ENCODE measurements at places on chromosomes 12 and 14. TPM values are rescaled to one million over a fixed set of nuclear protein-coding genes. Genes with fewer than 3 reads are reported as not detected.

DNA sequence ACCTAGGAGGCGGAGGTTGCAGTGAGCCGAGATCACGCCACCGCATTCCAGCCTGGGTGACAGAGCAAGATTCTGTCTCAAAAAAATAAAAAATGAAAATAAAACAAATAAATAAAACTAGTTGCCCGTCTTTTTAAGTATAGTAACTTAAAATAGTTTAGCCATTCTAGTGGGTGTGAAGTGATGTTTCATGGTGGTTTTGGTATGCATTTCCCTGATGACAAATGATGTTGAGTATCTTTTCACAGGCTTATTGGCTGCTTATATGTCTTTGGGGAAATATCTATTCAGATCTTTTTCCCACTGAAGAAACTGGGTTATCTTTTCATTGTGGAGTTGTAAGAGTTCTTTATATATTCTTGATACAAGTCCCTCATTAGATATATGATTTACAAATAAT, 102.4 kb upstream of the METAP2 start:
- H3K27me3 ChIP-seq: no peaks in the 10 kb centered on the region
- H3K36me3 ChIP-seq: no peaks in the 10 kb centered on the region
- H3K27ac ChIP-seq: no peak overlapping the region
- no peak overlapping the region for H3K4me3 ChIP-seq
- peaks cover under 1% of the 10 kb centered on the region for H3K4me1 ChIP-seq

GRCh38 chr14:30159374-30159773, 231.7 kb upstream of the PRKD1 start:
- no peak overlapping the region for H3K4me3 ChIP-seq
- no peak for DNase-seq
- H3K27ac ChIP-seq: no peak overlapping the region
- no peaks in the 10 kb centered on the region for H3K36me3 ChIP-seq
- H3K4me1 ChIP-seq: no peaks in the 10 kb centered on the region

DNA sequence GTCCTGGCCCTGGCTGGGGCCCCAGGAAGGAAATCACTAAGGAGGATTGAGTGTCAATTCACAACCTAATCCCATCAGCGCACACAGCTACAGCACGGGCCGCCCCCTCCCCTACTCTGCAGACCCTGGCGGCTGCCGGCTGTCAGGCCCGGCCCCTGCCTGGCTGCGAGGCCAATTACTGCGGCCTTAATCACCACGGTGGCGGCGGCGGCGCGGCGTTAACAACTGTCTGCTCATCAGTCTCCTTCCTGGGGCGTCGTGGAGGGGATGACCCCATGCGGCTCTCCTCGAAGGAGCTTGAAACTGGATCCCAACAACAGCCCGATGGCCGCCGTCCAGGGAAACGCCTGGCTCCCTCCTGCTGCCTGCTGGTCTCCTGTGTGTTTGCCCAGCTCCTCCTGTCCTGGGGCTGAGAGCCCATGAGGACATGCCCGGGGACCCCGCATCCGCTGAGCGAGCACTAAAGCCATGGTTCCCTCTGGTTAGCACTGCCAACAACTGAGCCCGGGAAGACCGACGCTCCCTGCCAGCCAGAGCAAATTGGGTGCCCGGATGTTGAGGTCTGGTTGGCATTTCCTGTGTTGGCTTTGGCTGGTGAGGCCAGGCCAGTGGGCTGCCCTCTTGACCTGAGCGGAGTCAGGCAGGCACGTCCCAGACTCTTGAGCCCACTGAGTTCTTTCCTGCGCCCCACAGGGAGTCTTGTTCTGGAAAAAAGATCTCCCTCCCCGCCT, 21.8 kb upstream of the EIF2B2 start:
- no peaks in the 10 kb centered on the region for H3K4me1 ChIP-seq
- no peaks in the 10 kb centered on the region for H3K36me3 ChIP-seq
- no peaks in the 10 kb centered on the region for H3K27me3 ChIP-seq
- DNase-seq: no peak
- no peak overlapping the region for H3K4me3 ChIP-seq

DNA sequence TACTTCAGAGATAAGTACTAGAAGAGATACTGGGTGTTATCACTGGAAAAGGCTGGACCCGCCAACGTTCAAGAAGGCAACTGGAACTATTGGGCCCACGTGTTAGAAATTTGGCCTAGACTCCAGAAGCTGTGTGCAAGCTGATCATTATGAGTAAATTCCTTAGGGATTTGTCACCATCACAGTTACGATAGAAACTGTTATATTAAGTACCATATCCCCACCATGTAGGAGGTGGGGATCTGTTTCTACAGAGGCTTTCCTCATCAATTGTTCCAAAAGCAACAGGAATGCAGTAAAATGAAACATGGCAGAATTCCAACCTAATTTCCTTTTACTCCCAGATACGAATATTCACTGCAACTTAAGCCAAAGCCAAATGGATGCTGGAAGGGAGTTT, 170.7 kb downstream of the NOVA1 start:
- H3K4me3 ChIP-seq: no peak overlapping the region
- no peak overlapping the region for H3K27ac ChIP-seq
- no peak for DNase-seq
- no peaks in the 10 kb centered on the region for H3K27me3 ChIP-seq
- H3K4me1 ChIP-seq: no peaks in the 10 kb centered on the region

DNA sequence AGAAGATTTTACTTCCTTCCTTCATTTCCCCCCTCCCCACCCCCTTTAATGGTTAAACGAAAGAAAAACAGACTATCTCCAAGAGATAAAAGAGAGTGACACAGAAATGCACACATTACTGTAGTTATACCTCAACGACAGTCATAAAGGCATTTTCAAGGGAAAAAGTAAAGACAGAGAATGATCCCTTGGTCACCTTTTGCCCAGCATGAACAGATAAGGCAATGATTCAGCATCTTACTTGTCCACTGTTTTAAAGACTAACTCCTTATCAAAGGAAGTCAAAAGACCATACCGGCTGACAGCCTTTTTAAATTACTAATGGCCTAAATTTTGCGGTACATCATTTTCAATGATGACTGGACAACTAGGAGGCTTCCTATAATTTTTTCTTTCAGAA, 326.6 kb downstream of the PAWR start:
- H3K27ac ChIP-seq: no peak overlapping the region
- DNase-seq: no peak
- no peaks in the 10 kb centered on the region for H3K36me3 ChIP-seq
- H3K4me3 ChIP-seq: no peak overlapping the region
- H3K4me1 ChIP-seq: no peaks in the 10 kb centered on the region

GRCh38 chr12:31363831-31364230, 37.9 kb upstream of the SINHCAF start:
- no peak overlapping the region for H3K4me3 ChIP-seq
- no peaks in the 10 kb centered on the region for H3K27me3 ChIP-seq
- H3K4me1 ChIP-seq: peaks cover 4% of the 10 kb centered on the region
- no peaks in the 10 kb centered on the region for H3K36me3 ChIP-seq

- no peak for DNase-seq
- no peaks in the 10 kb centered on the region for H3K36me3 ChIP-seq
- no peak overlapping the region for H3K4me3 ChIP-seq
- no peaks in the 10 kb centered on the region for H3K4me1 ChIP-seq
- no peaks in the 10 kb centered on the region for H3K27me3 ChIP-seq
These were observed 149.7 kb downstream of the C12orf75 start for GRCh38 chr12:105480162-105480561.

GRCh38 chr12:10293151-10293550, 14.5 kb upstream of the KLRD1 start:
- H3K27me3 ChIP-seq: no peaks in the 10 kb centered on the region
- no peak overlapping the region for H3K4me3 ChIP-seq
- H3K36me3 ChIP-seq: no peaks in the 10 kb centered on the region
- DNase-seq: no peak
- no peak overlapping the region for H3K27ac ChIP-seq
- H3K4me1 ChIP-seq: no peaks in the 10 kb centered on the region

ANKRD9 gene
- 247 TPM for total RNA-seq

DNA sequence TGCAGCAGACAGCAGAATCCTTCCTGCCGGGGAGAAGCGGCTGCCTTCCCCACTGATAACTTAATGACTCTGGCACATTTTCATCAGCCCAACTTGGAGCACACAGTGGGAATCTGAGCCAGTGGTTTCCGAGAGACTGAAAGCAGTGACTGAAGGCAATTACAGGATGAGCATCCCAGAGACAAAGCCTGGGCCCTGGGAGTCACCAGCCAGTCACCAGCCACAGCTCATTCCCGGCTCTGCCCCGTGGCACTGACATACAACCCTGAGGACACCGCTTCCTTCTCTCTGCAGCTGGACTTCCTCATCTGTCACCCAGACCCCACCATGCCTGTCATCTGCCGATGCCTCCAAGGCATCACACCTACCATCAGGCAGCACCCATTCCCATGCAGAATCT, 192.3 kb downstream of the DPF3 start:
- no peaks in the 10 kb centered on the region for H3K27me3 ChIP-seq
- no peak overlapping the region for H3K27ac ChIP-seq
- H3K4me3 ChIP-seq: no peak overlapping the region
- no peak for DNase-seq

ASPG gene
- total RNA-seq: 6.0 TPM

GRCh38 chr12:125999628-126000027, 934.4 kb downstream of the AACS start:
- H3K36me3 ChIP-seq: no peaks in the 10 kb centered on the region
- DNase-seq: no peak
- H3K27me3 ChIP-seq: no peaks in the 10 kb centered on the region
- no peaks in the 10 kb centered on the region for H3K4me1 ChIP-seq

DBX2 gene
- total RNA-seq: 0.14 TPM

GRCh38 chr12:91877022-91877421, 268.6 kb downstream of the BTG1 start:
- H3K4me3 ChIP-seq: no peak overlapping the region
- no peaks in the 10 kb centered on the region for H3K27me3 ChIP-seq
- no peaks in the 10 kb centered on the region for H3K4me1 ChIP-seq
- peak; percentile 64 for DNase-seq
- H3K36me3 ChIP-seq: no peaks in the 10 kb centered on the region

HOXC10 gene
- not detected for total RNA-seq

AMIGO2 gene
- total RNA-seq: 6.7 TPM

GPR162 gene
- total RNA-seq: 3.0 TPM

GRCh38 chr12:107761502-107761904, 566 bp upstream of the PRDM4 start:
- no peak for DNase-seq
- H3K4me1 ChIP-seq: peaks cover 10% of the 10 kb centered on the region
- no peaks in the 10 kb centered on the region for H3K27me3 ChIP-seq
- peak overlapping the region; percentile 84 for H3K27ac ChIP-seq

DNA sequence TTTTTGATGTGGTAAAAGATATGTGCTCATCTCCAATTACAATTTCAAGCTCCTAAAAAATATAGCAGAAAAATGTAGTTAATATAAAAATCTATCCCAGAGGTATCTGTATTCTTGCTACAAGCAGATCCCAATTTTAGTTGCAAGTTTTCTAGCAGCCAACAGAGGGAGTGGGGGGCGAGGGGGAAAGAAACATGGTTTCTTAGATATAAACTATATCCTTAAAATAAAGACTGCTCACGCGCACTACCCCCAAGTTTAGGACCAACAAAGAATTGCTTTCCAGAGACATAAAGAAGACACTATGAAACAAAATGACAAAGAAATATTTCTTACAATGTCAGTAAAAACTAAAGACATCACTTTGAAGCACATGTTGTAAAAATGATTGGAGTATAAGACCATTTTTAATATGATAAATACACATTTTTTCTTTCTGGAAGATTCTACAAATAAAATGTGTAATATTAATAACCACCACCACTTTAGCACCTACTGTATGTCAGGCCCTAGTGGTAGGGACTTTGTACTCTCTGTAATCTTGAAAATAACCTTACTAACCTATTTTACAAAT, 5.4 kb downstream of the MAGOHB start:
- H3K27ac ChIP-seq: no peak overlapping the region
- no peak for DNase-seq
- no peaks in the 10 kb centered on the region for H3K27me3 ChIP-seq
- H3K4me1 ChIP-seq: peaks cover 15% of the 10 kb centered on the region

DNA sequence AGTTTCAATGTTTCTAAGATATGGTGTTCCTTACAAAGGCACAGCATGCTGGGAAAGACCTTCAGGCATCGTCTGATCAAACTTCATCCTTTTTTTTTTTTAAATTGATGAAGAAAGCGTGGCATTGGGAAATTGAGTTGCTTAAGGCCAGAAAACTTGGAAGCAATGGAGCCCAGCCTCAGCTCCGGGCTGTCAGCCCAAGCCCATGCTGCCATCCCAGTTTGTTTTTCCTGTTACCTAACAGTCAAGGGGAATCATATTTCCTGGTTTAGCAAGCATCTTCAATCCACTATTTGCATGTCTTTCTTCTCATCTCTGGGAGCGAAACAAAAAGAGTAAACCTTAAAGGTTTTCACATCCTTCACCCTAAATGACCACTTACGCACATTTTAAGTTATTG, 200.2 kb downstream of the CHST11 start:
- H3K36me3 ChIP-seq: no peaks in the 10 kb centered on the region
- no peak overlapping the region for H3K27ac ChIP-seq
- DNase-seq: no peak
- H3K4me3 ChIP-seq: no peak overlapping the region
- no peaks in the 10 kb centered on the region for H3K4me1 ChIP-seq

GRCh38 chr12:124539084-124540041, 28.0 kb downstream of the NCOR2 start:
- H3K27me3 ChIP-seq: no peaks in the 10 kb centered on the region
- H3K36me3 ChIP-seq: no peaks in the 10 kb centered on the region
- H3K27ac ChIP-seq: no peak overlapping the region
- no peak overlapping the region for H3K4me3 ChIP-seq
- DNase-seq: no peak
- H3K4me1 ChIP-seq: peaks cover 64% of the 10 kb centered on the region

- no peak overlapping the region for H3K4me3 ChIP-seq
- no peak overlapping the region for H3K27ac ChIP-seq
- no peak for DNase-seq
- H3K27me3 ChIP-seq: no peaks in the 10 kb centered on the region
- peaks cover 1% of the 10 kb centered on the region for H3K36me3 ChIP-seq
These were observed 83.9 kb downstream of the ADCK1 start for GRCh38 chr14:77883847-77884238.

INHBE gene
- total RNA-seq: not detected

- no peak for DNase-seq
- H3K27me3 ChIP-seq: no peaks in the 10 kb centered on the region
- H3K4me3 ChIP-seq: no peak overlapping the region
- H3K4me1 ChIP-seq: no peaks in the 10 kb centered on the region
- no peaks in the 10 kb centered on the region for H3K36me3 ChIP-seq
These were observed 169.4 kb upstream of the PLEKHG7 start for GRCh38 chr12:92533280-92533890.

DNA sequence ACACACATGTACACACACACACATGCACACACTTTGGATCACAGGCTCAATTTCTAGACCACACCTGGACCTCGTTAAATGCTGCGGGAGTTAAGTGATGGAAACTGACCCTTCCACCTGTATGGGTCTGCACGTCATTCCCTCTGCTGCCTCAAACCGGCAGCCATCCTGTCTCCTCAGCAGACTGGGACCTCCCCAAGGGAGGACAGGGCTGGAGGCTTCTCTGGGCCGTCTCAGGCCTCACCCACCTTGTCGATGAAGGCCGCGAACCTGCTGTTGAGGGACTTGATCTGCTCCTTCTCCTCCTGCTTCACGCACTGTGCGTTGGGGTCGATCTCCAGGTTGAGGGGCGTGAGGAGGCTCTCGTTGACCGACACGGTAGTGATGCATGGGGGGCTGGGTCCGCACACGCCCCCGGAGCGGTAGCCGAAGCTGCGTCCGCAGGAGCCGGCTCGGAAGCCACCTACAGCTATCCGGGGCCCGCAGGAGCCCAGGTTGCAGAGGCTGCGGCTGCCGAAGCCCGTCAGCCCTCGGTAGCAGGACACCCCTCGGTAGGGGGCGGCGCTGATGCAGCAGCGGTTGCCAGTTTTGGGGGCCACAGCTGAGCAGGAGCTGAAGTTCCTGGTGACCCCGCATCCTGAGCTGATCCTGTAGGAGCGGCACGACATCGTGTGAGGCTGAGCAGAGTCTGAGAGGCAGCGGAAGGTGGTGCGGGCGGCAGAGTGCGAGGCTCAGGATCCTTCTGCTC, at the start of gene KRT85:
TSS of gene KRT85 (minus strand) at position 744 of the 748 bp plus-strand sequence. CDS start at position 668, 76 bp downstream.
- H3K4me3 ChIP-seq: no peak within 1 kb of the TSS
- H3K36me3 ChIP-seq: no peaks in the 10 kb centered on the region
- no peak for DNase-seq
- H3K4me1 ChIP-seq: no peaks in the 10 kb centered on the region

KRT82 gene
- not detected for total RNA-seq
